ENCODE measurements at places on chromosomes 4 and X.

DNA sequence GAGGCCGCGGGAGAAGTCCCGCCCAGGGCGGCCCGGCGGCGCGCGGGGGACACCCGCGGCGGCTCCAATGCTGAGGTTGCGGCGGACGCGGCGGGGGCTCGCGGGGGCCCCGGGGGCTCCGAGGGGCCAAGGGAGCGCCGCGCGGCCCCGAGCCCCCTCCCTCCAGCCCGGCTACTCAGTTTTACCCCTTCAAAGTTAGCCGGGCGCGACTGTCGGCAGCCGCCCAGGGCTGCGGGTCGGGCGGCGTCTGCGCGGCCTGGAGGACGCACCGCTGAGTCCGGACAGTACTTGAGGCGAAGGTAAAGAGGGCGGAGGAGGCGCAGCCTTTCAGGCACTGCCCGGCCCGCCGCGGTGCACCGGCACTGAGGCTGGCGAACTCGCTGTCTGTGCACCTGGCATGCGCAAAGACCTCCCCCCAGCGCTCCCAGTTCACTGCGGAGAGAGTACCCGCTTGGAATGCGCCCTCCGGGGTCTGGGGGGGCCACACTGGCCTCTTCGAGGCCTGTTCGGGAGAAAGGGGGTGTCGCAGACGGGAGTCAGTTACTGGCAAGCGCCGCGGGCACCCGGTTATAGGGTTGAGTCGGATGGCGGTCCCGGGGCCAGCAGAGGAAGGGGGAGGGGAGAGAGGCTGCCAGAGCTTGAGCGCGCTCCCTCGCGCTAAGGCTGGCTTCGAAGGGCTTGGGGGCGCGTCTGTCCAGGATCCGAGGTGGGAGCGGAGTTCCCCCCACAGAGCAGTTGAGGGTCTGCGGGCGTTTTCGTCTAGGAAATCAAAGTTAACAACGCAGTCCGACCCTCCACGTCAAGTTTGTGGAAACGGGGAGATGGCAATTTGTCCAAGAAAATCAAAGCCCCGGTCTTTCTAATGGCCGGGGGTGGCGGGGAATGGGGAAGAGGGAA, 1.1 kb downstream of the PCDH19 start:
- no peak for DNase-seq

DNA sequence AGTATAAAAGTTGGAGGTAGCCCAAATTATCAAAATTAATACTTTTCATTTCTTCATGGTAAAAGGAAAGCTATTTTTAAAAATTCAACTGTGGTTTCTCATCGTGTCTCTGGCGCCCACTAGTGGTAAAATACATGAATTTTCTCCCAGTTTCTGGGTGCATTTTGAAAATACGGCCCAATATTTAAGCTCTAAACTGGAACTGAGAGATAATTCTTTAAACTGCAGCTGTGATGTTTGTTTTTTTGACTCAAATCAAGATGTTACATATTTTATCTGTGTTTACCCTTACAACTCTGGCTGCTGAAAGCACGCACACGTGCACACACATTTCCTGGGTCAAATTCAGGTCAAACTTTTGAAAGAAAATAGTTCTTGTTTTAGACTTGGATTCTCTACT, 123.9 kb upstream of the ACSL4 start:
- peak; percentile 21 for DNase-seq

DNA sequence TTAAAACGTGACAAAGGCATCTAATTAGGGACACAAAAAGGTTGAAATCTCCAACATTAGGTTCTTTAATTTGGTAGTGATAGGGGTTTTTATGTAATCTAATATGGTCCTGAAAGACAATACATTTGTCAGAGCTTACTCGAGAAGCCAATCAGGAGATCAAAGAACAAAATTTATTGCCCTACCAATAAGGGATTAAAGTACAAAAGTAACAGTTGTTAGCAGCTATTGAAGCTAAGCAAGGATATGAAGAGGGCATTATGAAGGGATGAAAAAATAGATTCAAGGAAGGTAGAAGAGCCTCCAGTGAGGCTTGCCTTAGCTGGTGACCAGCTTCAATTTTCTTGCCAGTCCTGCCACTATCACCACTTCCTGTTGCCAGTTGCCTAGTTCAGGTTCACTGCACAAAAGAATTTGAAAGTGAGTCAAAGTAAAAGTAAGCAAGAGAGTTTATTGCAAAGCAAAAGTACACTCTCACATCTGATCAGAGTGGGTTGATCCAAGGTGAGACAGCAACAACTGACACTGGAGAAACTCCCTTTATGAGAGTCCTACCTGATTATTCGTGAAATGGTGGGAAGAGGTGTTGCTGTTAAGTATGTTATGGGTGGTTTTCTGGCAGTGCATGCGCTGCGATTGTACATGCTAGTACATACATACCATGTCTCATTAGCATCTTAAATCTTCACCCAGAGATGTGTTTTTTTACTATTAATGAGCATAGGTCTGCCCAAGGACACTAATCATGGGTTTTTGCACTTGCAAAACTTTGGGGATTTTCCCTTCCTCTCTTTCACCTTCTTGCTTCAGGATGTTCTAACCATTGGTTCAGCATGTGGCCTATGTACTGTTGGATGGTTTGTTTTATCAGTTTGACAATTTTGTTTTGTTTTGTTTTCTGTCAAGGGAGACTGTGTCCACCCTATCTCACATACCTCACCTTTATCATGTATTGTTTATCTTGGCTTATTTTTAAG, 263.2 kb upstream of the ITM2A start:
- DNase-seq, result peak; percentile 5

- DNase-seq, result no peak
These were observed 558.2 kb upstream of the NDST4 start for GRCh38 chr4:115671581-115671980.

Measured in GM06990 (cell line).